ENCODE measurements at places on chromosomes 11 and 22.
A peak's percentile ranks its signal among the peaks of the same experiment; 100 is the strongest.

- peak; percentile 69 for DNase-seq
These were observed 10.4 kb upstream of the SLCO2B1 start for GRCh38 chr11:75140269-75141138.

DNA sequence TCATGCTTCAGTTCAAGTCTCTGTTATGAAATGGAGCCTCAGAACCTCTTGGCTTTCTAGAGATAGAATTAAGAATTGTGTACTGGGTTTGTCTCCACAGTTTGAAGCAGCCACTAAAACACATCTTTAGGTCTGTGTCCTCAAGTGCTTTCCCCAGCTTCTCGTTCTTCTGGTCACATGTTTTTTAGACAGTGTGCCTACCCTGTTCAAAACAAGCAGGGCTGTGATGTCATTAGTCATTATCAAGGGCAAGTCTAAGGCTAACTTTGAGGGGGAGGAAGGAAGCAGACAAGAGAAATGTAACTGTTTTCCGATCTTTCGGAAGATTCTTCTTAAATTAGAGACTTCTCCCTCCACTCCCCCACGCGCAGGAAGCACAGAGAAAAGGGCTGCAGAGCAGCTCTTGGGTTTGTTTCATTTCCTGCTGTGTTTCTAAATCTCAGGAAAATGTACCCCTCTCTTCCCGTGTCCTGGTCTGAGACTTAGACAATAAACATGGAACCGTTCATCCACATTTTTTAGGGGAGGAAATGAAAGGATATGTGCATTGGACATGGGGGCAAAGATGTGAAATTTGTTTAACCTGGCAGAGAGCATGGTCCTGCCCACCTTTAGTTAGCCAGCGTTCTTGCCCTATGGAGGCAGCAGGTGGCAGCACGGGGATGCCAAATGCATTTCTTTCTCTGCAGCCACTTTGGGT, 3.1 kb downstream of the AKIP1 start:
- DNase-seq: peak; percentile 79

GRCh38 chr11:57359896-57360690, 20.9 kb downstream of the PRG3 start:
- no peak for DNase-seq

DNA sequence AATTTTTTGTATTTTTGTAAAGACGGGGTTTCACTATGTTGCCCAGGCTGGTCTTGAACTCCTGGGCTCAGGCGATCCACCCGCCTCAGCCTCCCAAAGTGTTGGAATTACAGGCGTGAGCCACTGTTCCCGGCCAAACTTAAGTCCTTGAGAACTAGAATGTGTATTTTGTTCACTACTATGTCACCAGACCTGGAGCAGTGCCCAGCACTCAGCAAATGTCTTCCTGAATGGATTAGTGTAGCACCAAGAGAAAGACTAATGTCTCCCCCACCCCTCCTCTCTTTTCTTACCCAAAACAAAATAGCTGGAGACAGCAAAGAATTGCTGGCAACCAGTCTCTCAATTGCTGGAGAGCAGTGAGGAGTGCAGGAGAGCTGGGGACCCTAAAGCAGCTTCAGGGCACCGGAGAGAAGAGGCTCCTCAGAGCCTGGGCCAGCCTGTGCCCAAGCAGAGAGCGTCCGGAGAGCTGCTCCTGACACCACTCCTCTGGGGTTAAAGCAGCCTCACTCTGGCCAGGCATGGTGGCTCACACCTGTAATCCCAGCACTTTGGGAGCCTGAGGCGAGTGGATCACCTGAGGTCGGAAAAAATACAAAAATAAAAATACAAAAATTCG, 14.9 kb downstream of the SLC25A18 start:
- no peak for DNase-seq

DNA sequence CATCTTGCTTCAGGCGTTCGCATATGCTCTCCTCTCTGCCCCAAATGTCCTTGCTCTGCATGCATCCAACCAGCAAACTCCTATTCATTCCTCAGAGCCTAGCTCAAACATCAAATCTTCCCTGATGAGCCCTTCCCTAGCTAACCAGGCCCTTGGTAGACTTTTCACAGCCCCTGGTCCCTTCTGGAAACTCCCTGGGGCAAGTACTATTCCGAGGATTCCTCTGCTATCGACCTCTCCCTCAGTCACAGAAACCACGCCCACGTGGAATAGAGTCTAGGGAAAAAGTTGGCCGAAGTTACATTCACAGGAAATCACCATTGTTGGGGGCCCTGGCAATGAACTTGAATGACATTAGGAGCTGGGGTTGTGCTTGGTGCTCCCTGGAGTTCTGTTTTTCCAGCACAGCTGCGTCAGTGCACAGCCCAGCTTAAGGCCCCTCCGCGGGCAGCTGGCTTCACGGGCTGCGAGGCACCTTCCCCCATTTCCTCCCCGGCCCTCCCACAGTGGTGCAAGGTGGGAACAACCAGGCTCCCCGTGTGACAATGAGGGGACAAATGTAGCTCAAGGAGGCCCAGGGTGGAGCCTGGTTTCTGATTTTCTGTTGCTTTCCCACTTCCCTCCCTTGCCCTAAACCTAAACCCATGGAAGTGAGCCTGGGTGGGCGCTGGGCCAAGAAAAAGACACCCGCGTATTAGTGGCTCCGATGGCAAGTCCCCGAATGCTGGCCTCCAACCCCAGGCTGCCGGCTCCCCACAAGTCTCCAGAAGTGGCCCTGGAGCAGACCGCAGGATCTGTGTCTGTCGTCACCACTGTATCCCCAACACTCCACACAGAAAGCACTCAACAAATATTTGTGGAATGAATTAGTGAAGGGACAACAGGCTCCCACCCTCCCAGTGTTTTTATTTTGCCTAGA, 4.3 kb upstream of the ATP5MGL start:
- peak; percentile 35 for DNase-seq

GRCh38 chr11:2521733-2522630, 77.2 kb downstream of the KCNQ1 start:
- no peak for DNase-seq

DNA sequence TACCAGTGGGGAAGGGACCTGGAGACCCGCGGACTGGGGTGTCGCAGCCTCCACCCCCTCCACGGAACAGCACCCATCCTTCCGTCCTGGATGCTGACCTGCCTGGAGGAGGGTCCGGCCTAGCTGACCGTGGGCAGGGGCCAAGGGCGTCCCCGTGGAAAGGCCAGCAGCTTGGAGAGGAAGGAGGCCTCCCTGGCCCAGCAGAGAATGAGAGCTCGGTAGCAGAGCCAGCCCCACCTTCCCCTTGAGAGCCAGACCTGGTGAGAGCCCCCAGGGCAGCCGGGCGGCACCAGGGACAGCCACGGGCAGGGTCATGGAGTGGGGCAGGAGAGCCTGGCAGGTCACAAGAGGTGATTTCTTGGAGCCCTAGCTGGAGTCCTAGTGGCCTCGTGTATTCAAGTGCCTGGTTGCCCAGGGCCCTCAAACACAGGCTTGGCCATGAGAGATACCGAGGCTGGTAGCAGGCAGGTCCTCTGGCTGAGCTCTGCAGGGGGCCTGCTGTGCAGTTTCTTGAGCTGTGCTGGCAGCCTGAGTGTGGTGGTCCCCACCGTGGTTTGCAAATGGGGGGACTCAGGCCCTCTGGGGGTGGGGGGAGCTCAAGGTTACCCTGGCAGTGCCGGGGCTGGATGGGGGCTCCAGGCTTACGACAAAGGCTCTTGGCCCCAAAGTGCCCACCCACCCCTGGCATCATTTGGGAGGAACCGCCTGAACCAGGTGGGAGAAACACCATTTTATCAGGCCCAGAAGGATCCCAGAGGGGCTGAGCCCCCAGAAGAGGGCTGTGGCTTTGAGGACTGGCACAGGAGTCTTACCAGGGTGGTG, 7.6 kb downstream of the TSPAN32 start:
- DNase-seq: peak; percentile 16

- DNase-seq: no peak
These were observed 716.3 kb upstream of the ANO5 start for GRCh38 chr11:21476588-21476987.

DNA sequence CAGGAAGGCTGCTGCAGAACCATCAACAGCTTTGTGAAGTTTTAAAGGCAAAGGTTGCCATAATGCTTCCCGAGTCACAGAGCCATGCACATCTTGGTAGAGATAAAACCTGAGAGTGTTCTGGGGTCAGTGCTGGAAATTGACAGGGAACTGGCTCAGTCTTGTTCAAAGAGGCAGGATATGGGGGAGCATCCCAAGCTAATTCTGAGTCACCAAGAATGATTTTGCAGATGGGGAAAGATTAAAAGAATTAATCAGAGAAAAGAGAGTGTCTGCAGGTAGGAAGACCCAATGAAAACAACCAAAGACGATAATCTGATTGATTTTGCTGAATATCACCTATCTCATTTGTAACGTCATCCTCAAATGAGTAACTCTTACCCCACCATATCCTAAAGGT, 99.9 kb upstream of the CD44 start:
- no peak for DNase-seq

- no peak for DNase-seq
These were observed 31.5 kb downstream of the CD44 start for GRCh38 chr11:35170503-35170902.

GRCh38 chr22:26401726-26402125, 27.3 kb upstream of the ASPHD2 start:
- DNase-seq: no peak

DNA sequence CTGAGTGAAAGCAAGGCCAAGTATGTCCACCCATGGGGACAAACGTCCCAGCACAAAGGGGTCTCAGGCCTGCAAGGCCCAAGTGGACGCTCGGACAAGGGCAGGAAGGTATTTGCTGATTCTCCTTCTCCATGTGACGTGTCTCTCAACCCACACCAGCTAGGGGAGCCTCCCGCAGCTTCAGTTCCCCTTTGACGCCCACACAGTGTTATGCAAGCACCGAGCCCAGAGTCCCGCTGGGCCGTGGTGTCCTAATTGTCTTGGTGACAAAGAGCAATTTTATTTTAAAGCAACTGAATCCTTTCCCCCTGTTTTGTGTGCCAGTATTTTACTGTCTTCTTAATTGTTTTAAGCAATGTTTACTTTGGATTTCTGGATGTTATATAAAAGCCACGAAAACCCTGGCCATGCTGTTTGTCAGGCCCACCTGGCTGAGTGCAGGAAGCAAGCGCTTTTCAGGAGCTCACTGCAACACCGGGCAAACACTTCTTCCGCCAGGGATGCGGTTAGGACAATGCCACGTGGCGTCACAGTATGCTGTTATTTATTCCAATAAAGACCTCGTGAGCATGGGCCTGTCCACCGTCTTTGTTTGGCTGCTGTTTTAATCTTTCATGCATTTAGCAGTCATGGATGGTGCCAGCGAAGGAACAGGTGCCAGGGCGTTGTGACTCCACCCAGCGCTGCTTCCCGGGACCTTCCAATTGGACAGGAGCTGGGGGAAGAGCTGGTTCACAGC, 8.2 kb upstream of the PARVG start:
- peak; percentile 90 for DNase-seq

GRCh38 chr22:31122532-31123291, at the start of gene INPP5J:
TSS of gene INPP5J (plus strand) at chr22:31122966. CDS start at chr22:31123015, 49 bp downstream.
- no peak for DNase-seq

DNA sequence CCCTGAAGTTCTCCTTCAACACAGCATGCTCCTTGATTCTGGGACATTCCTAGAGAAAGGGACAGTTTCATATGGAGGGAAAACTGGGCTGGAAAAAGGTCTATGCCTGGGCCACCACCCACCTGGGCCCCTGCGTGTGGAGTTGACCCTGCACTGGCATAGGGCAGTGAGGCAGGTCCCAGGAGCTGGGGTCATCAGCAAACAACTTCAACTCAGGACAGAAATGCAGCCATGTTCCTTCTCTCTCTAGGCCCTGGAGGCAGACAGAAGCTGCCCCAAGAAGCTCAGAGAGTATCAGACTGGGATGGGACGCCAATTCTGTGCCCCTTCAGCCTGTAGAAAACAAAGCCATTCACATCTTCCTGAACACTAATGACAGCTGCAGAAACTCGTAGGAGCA, 34.9 kb downstream of the RTL6 start:
- DNase-seq: no peak

DNA sequence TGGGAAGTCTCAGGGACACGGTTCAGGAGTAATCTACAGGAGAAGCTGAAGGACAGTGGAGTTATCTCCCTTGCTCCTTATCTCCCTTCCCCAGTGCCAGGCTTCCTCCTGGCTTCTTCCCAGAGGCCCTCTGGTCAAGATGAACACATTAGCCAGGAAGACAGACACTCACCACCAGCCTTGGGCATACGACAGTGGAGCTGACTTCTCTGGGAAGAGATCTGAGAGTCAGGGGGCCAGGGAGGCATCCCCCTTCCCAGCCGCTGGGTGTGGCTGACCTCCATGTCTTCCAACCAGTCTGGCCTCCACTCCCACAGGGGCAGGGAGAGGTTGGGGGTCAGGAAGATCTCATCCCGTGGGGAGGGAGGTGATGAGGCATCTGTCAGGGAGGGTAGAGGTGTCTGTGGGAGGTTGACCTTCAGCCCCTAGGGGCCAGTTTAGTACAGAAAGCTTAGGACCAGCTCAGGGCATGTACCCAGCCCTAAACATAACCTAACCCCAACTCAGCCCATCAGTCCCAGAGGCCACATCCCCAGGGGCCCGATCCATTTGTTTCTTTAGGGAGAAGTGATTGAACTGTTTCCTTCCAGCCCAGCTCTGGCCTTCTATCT, 12.7 kb downstream of the ROBO4 start:
- DNase-seq: no peak

DNA sequence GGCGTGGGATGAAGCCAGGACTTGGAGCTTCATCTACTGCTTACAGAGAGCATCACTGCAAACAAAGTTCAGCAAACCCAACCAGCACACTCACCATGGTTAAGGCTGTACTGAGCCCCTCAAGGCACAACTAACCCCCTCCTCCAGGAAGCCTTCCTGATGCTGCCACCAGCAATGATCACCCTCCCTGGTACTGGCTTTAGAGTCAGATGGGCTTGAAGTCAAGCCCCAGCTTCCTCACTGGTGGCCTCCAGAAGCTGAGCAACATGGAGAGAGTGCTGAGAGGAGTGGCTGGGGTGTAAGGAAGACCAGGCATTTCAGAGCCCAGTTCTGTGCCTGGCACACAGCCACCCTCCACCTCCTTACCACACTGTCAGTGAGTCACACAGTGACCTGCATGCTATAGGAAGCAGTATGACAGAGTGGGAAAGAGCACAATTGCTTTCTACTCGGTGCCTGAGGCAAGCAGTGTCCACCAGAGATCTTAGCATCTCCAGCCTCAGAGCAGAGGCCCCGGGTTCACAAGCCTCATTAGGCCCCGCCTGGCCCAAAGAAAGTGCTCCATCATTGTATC, 24.7 kb upstream of the BAIAP2L2 start:
- DNase-seq: peak; percentile 80

GRCh38 chr22:36870250-36870649, 9.4 kb downstream of the NCF4 start:
- no peak for DNase-seq

- DNase-seq: no peak
These were observed 18.1 kb downstream of the GLB1L2 start for GRCh38 chr11:134349802-134350355.

DNA sequence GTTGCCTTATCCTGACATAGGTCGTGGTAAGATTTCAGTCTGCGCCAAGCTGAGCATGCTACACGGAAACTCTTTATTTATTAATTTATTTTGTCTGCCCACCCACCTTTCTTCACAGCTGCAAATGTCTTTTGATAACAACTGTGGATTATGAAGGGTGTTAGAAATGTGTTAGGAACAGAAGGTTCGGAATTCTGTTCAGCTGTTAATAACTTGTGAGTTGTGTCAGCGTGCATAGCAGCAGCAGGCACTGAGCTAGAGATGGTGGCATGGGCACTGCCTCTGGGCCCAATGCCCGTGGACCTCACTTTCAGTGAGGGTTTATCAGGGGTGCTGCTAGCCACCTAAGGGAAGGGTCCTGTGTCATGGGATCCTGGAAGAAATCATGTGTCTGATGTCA, 162.5 kb upstream of the NTM start:
- no peak for DNase-seq

- no peak for DNase-seq
These were observed 107.8 kb upstream of the RASSF10 start for GRCh38 chr11:12901272-12901671.
